ENCODE measurements at places on chromosomes 12 and 14.

DNA sequence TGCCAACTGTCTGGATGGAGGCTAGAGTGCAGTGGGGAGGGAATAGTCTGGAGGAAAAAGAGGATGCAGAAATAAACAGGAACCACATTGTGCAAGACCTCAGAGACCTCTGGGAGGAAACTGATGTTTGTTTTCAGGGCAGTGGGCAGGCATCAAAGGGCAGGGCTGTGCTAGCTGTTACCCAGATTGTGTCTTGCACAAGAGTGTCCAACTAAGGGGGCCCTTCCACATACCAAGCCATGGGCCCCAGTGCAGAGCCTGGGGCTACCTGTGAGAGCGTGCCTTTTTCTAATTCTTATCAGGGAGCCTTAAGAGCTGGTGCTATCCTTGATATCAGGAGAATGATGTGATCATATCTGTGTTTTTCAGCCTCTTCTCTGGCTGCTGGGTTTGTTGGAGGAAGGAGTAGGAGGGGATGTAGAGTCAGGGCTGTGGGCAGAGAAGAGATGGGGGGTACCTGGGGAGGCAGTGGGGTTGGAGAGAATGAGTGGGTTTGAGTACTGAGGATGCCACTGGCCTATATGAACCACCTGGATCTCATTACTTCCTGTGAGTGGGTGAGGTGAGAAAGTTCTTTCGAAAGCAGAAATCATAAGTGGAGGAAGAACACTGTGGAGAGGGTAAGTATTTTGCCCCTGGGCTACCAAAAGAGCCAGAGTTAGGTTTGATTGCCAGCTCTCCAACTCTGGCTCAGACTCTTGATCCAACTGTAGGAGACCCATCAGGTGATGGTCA lies 259.2 kb upstream of the CRY1 start:
- no peak for DNase-seq

- no peak for DNase-seq
These were observed 21.3 kb downstream of the YBX3 start for GRCh38 chr12:10701843-10702242.

DNA sequence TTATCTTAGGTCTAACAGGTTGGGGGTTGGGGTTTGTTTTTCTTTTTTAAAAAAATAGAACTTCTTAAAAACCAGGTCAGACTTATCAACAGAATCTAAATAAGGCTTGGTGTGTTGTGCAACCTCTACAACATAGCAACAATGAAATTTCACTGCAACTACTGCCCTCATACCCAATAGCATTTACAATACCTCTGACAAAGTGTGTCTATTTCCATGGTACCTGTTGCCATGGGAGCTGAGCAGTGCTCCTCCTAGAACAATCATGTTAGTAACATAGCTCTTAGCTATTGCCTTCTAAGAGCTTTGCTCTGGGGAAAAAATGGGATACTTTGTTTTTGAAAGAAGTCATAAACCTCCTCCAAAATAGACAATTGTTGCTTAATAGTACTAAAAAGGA lies 103.3 kb upstream of the CCDC175 start:
- DNase-seq, result peak; percentile 87

DNA sequence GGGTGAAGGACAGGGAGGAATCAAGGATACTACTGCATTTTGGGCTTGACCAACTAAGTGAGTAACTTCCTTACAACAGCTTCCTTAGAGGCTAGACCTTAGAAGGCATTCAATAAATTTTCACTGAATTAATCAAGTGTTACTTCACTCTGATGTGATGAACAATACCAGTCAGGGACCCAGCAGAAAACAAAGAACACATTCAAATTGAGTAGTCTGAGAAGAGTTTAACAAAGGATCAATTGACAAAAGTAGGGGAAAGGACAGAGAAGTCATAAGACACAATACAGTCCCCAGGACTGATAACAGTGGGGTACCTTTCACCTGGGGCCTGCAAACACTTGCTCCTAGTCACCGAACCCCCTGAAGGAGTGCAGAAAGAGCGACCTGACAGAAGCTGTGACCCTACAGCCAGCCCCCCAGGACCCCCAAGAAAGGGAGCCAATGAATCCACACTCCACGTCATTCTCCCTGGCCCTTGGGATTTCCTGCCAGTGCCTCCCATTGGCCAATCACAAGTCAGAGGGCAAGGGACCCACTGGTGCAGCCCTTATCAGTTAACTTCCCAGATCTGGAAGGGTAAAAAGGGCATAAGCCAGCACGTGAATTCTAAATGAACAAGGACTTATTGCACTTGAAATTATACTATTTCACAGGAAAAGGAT lies 6.9 kb downstream of the ANAPC5 start:
- no peak for DNase-seq
